ENCODE measurements at places on chromosomes 3 and 15.

DNA sequence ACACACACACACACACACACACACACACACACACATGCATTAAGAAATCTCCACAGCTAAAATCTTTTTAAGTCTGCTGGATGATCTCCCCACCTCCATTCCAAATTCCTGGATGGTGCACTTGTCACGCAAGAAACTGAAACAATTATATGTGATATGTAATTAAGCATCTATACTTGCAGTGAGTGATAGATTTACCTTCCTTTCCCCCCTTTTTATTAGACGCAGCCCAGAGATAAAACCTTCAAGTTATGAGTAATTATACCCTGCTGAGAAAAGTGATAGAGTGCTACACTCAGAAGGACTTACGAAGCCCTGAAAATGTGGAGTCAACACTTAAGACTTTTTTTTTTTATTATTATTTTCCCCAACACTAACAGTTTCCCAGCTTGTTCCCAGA is 255.2 kb downstream of the LSAMP start:
- no peak for DNase-seq

- no peak for DNase-seq
Observed at GRCh38 chr3:72888546-72889309, 882 bp downstream of the GXYLT2 start.

DNA sequence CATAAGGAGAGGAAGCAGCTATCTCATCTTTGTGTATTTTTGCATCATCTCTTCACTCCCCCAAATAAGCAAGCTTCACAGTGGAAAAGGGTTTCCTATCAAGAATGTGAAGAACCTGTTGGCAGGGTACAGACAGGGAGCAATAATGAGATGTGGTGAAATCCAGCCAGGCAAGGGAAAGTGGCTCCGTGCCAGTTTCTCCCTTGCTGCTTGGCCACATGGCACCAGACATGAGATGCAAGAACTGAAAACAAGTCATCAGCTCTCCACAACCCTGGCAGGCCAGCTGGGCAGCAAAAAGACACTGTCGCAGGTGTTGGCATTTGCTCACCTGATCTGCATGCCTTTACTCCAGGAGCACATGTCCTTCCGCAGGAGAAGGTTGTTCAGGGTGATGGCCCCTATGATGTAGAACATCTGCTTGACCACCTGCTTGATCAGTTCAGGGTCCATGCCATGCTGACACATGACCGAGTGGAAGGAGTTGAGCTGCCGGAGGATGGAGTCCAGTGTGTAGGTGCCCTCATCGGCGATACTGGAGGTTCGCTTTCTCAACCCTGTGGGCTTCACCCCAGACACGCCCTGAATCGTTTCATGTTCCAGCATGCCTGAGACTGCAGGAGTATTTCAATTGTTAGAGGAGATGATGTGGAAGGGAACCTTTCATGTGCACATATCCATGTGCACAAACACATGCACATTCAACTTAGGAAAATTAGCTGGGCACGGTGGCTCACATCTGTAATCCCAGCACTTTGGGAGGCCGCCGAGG is 23.3 kb upstream of the MYO5C start:
- no peak for DNase-seq

- no peak for DNase-seq
Observed at GRCh38 chr3:107452436-107452835, 70.3 kb upstream of the BBX start.

GRCh38 chr3:169383770-169384169 is 279.7 kb downstream of the MECOM start:
- DNase-seq: no peak
